ENCODE measurements at places on chromosomes 13 and 19. TPM values are rescaled to one million over a fixed set of nuclear protein-coding genes. Genes with fewer than 3 reads are reported as not detected.

Gene GPX4
- total RNA-seq = 159 TPM

Gene PODNL1
- total RNA-seq = 4.8 TPM

Gene KLK14
- total RNA-seq = not detected

Gene PRR22
- total RNA-seq = 0.18 TPM

Gene GPR183
- total RNA-seq = 0.05 TPM

Gene NLRP9
- total RNA-seq = not detected

Gene CLDND2
- not detected for total RNA-seq

Gene CCDC8
- total RNA-seq = 25.0 TPM
